ENCODE measurements at places on chromosomes 4 and X.

- no peak for DNase-seq
Measured at GRCh38 chrX:22329783-22330182, 57.1 kb downstream of the CBLL2 start.

GRCh38 chrX:102672856-102673255 lies 21.6 kb downstream of the GPRASP1 start:
- DNase-seq: no peak

GRCh38 chr4:57355101-57355665 lies 245.0 kb upstream of the IGFBP7 start:
- no peak for DNase-seq

DNA sequence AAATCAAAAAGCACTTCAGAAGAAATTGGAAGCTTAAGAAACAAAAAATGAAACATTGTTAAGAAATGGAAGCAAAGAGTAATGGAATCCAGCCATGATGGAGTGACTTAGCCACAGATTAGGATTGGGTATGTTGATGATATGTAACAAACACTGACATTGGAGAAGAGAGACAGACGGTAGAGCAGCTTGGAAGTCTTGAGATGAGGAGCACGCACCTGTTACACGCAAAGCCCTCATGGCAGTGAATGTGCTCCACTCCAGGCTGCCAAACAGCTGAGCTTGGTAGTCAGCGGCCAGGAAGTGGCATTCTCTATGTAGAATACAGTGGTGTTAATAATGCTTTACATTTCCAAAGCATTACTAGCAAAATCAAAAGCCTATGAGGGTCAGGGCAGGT lies 56.9 kb upstream of the GPRIN3 start:
- DNase-seq: peak; percentile 58

- no peak for DNase-seq
Measured at GRCh38 chr4:77204621-77205020, 47.6 kb downstream of the CCNG2 start.

DNA sequence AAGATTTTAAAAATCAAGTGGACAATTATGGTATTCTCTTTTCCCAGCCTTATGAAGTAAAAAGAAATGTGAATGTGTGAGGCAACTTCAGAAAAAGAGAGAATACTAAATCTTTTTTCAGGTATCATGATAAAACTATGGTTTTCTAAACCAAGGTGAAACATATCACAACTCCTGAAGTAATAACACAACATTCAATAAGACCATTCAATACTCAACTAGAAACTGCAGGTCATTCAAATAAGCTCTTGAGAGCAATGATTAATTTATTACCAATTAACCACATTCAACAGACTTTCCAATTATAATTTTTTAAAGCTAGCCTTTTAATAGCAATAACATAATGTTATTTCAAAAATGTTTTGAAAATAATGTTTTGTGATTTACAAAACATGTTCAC lies 35.8 kb downstream of the SLC10A7 start:
- DNase-seq: no peak

- DNase-seq: no peak
Measured at GRCh38 chr4:24922416-24922815, 9.6 kb upstream of the CCDC149 start.

DNA sequence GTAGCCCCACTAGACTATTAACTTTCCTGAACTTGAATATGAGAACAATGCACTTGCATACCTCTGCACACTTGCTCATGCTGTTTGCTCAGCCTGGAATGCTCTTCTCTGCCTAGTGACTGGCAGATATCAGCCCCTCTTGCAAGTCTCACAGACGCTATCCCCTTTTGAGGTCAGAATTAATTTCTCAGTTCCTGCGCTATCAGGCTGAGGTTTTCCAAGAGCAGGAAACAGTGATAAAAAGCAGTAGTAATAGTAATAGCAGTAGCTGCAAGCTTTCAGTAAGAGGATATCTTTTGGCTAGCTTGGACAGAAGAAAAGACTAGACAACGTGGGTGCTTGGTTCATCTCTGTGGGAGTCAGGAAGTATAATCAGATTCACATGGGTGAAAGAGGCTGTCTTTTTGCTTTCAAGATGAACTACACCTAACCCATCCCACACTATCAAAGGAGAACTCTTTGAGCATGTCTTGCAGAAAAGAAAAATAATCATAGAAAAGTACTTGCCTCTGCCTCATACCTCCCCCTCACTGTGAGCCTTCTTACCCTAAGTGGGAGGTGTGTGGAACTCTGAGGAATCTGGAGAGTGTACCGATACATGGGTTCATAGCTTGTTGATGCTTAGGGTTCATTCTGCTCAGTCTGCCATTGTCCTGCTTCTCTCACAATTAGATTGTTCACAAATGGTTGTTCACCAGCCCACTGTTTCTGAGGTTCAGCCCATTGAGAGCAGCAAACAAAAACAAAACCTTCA lies 11.3 kb upstream of the DRP2 start:
- no peak for DNase-seq

- no peak for DNase-seq
Measured at GRCh38 chrX:140273921-140274320, 230.9 kb downstream of the SOX3 start.

DNA sequence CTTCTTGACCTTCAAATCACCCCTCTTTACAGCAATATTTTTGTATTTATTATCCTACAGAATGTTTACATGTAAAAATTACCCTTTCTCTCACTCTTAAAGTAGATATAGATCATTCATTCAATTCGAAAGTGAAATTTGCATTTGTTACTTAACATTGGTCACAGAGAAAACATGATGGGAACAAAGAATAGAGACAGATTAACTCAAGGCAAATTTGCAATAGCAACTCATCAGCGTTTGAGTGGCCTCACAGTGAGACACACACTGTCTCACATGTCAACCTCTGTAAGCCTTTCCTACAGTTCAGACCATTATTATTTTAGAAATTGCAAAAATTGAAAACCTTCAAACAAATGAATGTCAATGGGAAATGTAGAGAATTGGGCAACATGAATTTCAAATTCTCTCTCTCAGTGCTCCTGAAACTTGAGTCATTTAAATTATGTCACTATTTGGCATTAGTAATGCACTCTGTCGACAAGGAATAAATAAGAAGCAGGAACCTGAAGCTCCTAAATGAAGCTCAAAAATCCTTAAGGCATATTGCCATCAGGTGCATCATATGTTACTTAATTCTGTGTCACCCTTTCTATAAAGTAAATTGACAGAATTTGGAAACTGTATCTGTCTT lies 148.3 kb upstream of the ANXA10 start:
- DNase-seq: no peak

- DNase-seq: peak; percentile 1
Measured at GRCh38 chrX:47093248-47093647, 15.0 kb downstream of the RGN start.

- no peak for DNase-seq
Measured at GRCh38 chr4:158234671-158235070, 24.4 kb downstream of the TMEM144 start.

GRCh38 chrX:148913971-148914370 lies 413.6 kb downstream of the AFF2 start:
- DNase-seq: no peak

- DNase-seq: no peak
Measured at GRCh38 chr4:173235050-173235449, 66.4 kb downstream of the GALNT7 start.

- DNase-seq: no peak
Measured at GRCh38 chrX:50442426-50443116, 28.1 kb downstream of the DGKK start.

- DNase-seq: no peak
Measured at GRCh38 chrX:39258331-39258730, 457.1 kb downstream of the MID1IP1 start.

DNA sequence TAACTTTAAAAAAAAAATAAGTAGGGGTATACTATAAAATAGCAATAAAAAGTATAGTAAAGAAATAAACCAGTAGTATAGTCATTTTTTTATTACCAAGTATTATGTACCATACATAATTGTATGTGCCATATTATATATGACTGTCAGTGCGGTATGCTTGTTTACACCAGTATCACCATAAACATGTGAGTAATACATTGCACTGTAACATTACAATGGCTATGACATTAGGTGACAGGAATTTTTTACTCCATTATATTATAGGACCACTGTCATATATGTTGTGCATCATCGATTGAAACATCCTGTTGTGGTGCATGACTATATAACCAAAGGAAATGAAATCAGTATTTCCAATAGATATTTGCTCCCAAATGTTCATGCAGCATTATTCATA lies 176.9 kb upstream of the ARHGAP24 start:
- no peak for DNase-seq

DNA sequence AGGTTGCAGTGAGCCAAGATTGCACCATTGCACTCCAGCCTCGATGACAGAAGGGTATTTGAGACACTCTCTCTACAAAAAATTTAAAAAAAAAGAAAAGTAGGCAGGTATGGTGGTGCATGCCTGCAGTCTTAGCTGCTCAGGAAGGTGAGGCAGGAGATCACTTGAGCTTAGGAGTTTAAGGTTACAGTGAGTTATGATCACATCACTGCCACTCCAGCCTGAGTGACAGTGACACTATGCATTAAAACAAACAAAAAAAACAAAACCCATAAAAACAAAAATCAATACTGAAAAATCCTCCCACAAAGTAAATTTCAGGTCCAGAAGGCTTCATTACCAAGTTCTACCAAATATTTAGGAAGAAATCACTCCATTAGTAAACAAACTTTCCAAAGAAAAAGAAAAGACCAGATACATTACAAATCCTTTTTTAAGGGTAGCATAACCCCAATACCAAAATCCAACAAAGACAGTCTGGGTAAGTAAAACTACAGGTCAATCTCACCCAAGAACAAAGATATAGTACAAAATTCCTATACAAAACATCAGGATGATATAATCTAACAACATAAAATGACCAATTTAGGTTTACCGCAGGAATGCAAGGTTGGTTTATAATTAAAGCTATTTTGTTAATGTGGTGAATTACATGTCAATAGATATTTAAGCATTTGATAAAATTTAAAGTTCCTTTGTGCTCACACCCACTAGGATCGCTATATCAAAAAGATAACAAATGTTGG lies 11.7 kb downstream of the NELFA start:
- no peak for DNase-seq

GRCh38 chrX:38225093-38225492 lies 4.4 kb upstream of the SRPX start:
- DNase-seq: no peak

GRCh38 chr4:33746979-33747378 lies 2497.3 kb downstream of the ARAP2 start:
- no peak for DNase-seq

GRCh38 chr4:129092631-129093190 lies 628 bp downstream of the SCLT1 start:
- no peak for DNase-seq

- DNase-seq: no peak
Measured at GRCh38 chrX:105297041-105297440, 76.5 kb upstream of the TEX13A start.

DNA sequence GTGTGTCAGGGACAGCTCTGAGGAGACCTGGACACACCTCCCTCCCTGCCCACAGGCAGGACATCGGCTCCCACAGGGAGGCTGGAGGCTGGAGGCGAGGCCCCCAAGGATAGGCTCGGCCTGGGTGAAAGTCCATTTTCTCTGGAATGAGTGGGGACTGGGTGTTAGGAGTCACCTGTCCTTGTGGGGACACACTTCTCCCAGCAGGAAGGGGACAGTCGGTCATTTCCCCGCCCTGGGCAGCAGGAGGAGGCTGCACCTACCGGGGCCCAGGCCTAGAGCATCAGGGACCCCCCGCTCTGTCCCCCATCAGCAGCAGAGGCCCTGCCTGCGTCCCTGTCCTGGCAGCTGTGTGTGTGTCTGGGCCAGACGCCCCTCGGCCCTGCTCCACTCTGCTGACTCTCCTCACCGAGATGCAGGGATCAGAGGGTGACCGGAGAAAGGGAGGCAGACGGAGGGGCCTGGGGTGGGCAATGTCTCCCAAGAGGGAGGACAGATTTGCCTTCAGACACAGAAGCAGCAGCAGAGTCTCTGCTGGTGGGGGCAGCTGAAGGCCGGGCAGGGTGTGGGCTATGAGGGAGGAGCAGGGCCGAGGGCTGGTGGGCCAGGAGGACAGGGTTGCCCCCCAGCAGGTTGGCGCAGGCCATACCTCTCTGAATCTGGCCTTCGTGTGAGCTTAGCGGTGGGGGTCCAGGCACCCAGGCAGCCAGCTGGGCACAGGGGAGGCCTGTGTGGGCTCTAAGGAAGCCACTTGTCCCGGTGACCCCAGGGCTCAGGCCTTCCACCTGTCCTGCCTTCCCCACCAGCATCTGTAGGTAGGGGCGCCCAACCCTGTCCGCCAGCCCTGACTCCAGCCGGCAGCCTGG lies 125.7 kb upstream of the NKX1-1 start:
- DNase-seq: no peak

GRCh38 chr4:136395212-136395722 lies 1137.0 kb downstream of the PCDH18 start:
- no peak for DNase-seq

GRCh38 chr4:179762840-179763239 lies 2320.6 kb upstream of the AGA start:
- DNase-seq: no peak

DNA sequence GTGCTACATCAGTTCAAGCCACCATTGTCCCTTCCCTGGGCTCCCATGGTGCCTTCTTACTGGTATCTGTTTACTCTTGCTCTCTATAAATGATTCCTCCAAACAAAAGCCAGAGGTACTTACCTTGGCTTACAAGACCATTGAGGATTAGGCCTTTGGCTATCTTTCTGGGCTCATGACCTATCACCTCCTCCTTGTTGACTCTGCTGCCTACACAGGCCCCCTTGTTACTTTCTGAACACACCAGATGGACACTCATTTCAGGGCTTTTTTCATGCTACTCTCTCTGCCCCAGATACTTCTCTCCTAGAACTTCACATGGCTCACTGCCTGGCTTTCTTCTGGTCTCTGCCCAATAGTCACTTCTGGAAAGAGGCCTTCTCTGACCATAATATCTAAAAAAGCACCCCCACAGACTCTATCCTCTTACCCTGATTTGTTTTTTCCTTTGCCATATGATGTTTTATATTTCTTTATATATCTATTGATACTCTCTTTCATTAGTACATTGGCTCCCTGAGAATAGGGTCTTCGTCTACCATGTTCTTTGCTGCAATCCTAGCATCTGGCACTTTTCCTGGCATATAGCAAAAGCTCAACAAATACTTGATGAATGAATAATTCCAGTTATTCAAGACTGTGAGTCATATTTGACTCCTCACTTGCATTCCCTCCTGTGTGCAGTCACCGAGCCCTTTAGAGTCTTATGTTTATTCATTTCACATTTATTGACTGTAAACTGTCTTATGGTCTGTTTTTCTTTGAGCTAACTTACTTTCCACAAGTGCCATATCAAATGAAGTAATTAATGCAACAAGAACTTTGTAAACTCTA lies 27.1 kb upstream of the TAPT1 start:
- DNase-seq: no peak

- no peak for DNase-seq
Measured at GRCh38 chr4:56662782-56663468, 18.2 kb downstream of the HOPX start.

- DNase-seq: no peak
Measured at GRCh38 chrX:104712515-104712914, 146.5 kb downstream of the IL1RAPL2 start.

Data from NCI-H2171 (cell line).